ENCODE measurements at places on chromosomes 1 and 21.

DNA sequence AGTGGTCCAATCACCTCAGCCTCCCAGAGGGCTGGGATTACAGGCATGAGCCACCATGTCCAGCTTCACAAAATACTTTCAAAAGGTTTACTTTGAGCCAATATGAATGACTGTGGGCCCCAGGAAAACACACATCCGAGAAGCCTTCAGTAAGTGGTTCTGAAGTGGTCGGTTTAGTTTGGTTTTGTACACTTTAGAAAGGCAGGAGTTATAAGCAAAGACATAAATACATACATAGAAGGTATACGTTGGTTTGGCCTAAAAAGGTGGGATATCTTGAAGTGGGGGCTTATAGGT is 3.2 kb upstream of the MIB2 start:
- peaks cover 31% of the 10 kb centered on the region for H3K4me1 ChIP-seq
- H3K4me3 ChIP-seq = no peak overlapping the region
- H3K36me3 ChIP-seq = peaks cover 4% of the 10 kb centered on the region
- H3K27ac ChIP-seq = no peak overlapping the region
- no peaks in the 10 kb centered on the region for H3K27me3 ChIP-seq

DNA sequence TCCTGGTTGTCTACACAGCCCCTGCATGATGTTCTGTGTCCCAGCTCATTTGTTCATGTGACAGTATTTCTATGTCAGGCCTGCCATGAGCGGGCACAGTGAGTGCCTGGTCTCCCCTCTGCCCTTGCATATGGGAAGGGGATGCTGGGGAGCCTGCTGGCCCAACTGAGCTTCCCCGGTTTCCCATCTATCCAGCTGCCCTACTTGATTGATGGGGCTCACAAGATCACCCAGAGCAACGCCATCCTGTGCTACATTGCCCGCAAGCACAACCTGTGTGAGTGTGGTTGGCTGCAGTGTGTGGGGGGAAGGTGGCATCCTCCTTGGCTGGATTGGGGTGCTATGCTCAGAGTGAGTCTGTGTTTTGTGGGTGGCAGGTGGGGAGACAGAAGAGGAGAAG is 1.5 kb downstream of the GSTM4 start:
- H3K27ac ChIP-seq = no peak overlapping the region
- H3K27me3 ChIP-seq = peaks cover 12% of the 10 kb centered on the region
- no peak for DNase-seq
- peak overlapping the region; percentile 82 for H3K4me3 ChIP-seq

GRCh38 chr1:78447086-78447485 is 43.7 kb upstream of the PTGFR start:
- no peaks in the 10 kb centered on the region for H3K4me1 ChIP-seq
- no peak overlapping the region for H3K4me3 ChIP-seq
- H3K27me3 ChIP-seq = no peaks in the 10 kb centered on the region
- DNase-seq = no peak
- no peaks in the 10 kb centered on the region for H3K36me3 ChIP-seq

DNA sequence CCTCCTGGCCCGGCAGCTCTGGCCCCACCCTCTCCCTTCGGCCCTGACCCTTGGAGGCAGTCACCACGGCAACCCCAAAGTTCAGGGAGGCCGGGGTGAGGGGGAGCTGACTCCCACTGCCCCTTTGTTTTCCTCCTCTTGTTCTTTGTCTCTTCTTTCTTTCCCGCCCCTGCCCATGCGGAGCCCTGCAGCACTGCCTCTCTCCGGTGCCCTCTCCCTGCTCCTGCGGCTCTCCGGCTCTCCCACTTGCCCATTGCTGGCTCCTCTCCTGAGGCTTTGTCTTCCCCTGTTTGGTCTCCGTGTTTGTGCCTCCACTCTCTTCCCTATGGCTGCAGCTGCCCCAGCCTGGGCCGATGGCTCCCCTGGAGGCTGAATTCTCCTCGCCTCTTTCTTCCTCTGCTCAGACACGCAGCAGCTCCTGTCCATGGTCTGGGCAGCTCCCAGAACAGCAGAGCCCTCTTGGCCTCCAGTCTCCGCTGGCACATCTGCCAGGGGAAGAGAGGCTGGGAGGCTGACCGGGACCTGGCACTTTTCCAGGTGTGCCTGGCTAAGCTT is 5.8 kb downstream of the CELSR2 start:
- H3K4me1 ChIP-seq = peaks cover 2% of the 10 kb centered on the region

GRCh38 chr21:21547368-21547953 is 549.3 kb downstream of the NCAM2 start:
- H3K36me3 ChIP-seq = no peaks in the 10 kb centered on the region
- H3K27ac ChIP-seq = no peak overlapping the region
- H3K27me3 ChIP-seq = no peaks in the 10 kb centered on the region
- H3K4me1 ChIP-seq = no peaks in the 10 kb centered on the region
- H3K4me3 ChIP-seq = no peak overlapping the region

- peaks cover 40% of the 10 kb centered on the region for H3K4me1 ChIP-seq
- no peaks in the 10 kb centered on the region for H3K27me3 ChIP-seq
- DNase-seq = no peak
- H3K4me3 ChIP-seq = no peak overlapping the region
- peaks cover 13% of the 10 kb centered on the region for H3K36me3 ChIP-seq
These were observed 139.3 kb upstream of the EDN2 start for GRCh38 chr1:41623736-41624135.

DNA sequence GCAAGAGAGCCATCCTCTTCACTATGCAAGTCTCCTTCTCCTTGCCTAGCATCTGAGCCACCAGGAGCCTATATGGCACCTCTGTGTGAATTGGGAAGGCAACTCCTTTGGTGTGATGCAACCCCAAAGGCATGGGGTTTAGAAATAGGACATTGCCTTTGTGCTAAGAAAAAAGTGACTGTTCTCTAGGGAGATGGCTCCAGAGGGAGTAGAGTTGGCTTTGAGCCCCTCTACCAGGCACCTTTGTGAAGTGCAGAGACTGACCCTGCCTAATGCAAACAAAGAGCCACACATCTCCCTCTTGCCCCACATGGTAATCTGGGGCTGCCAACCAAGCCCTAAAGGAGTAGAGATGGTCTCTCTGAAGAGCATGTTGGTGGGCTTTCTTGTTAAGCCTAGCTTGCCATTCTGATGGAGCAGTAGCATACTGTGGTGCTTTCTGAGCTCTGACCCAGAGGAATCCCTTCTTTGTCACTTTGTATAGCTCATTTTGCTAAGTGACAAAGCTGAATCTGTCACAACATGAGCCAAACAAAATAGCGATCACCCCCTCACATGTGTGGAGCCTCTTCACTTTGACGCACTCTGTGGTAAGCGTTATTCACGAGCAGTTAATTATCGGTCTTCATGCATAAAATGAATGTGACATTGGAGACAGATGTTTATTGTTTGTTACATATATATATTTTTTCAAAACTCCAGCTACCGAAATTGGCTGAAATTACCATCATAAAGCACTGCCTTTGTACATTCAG is 74.4 kb downstream of the RWDD3 start:
- H3K27ac ChIP-seq = no peak overlapping the region
- no peaks in the 10 kb centered on the region for H3K36me3 ChIP-seq
- no peaks in the 10 kb centered on the region for H3K4me1 ChIP-seq
- H3K4me3 ChIP-seq = no peak overlapping the region

GRCh38 chr1:202361701-202362100 is 13.2 kb downstream of the PPP1R12B start:
- no peaks in the 10 kb centered on the region for H3K27me3 ChIP-seq
- no peaks in the 10 kb centered on the region for H3K36me3 ChIP-seq
- no peak for DNase-seq
- H3K27ac ChIP-seq = no peak overlapping the region
- no peak overlapping the region for H3K4me3 ChIP-seq
- peaks cover 2% of the 10 kb centered on the region for H3K4me1 ChIP-seq

GRCh38 chr1:206442101-206442500 is 28.2 kb upstream of the IKBKE start:
- no peak overlapping the region for H3K4me3 ChIP-seq
- DNase-seq = no peak
- H3K27me3 ChIP-seq = no peaks in the 10 kb centered on the region
- no peaks in the 10 kb centered on the region for H3K4me1 ChIP-seq
- H3K36me3 ChIP-seq = peaks cover 42% of the 10 kb centered on the region

DNA sequence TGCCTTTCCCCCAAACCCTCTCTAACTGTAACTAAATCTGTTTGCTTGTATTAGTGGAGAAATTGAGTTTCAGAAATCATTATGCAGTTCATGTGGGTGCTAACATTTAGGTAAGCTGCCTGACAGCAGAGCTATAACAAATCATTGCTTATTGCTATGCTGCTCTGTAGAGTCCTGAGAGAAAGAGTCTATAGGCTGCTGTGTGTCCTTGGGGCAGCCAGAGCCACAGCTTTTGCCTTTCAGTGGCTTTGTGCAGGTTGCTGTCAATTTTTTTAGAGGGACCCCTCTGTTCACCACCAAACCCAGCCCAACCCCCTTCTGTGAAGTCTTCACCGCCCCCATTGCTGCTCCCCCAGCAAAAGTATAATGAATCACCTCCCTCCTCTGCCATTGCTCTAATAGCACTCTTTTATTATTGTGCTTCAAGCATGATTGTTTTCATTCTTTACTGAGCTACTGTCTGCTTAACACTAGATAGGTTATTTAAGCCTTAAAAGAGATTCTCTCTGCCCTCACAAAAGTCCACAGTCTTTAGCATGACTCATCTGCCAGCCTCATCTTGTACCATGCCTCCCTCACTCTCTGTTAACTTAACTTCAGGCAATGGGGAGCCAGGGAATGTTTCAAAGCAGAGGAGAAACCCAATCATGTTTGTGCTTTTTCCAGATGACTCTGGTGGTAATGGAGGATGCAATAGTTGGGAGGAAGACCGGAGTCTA is 38.6 kb downstream of the DIRAS3 start:
- H3K4me1 ChIP-seq = no peaks in the 10 kb centered on the region
- H3K36me3 ChIP-seq = no peaks in the 10 kb centered on the region
- no peak overlapping the region for H3K4me3 ChIP-seq

DNA sequence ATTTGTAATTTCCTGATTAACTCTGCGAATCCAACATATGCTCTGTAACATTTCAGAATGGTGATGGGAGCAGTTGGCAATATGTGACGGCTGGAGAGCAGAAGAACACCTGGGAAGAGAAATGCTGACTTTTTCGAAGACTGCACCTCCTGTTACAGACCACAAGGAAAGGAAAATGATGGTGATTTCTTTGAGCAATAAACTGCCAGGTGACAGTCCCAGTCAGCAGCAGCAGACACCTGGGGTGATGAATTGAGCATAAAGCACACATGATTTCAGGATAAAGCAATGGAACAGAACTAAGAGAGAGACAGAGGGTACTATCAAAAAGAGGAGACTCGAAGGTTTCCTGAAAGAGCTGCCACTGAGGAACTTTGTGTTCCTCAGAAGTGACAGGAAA is 528.6 kb downstream of the NEGR1 start:
- H3K4me3 ChIP-seq = no peak overlapping the region
- DNase-seq = no peak
- H3K4me1 ChIP-seq = no peaks in the 10 kb centered on the region
- H3K27me3 ChIP-seq = no peaks in the 10 kb centered on the region

- H3K27ac ChIP-seq = no peak overlapping the region
- DNase-seq = no peak
- no peaks in the 10 kb centered on the region for H3K36me3 ChIP-seq
These were observed 3.9 kb downstream of the CLDN19 start for GRCh38 chr1:42736152-42736551.

- no peak overlapping the region for H3K4me3 ChIP-seq
- peaks cover 5% of the 10 kb centered on the region for H3K27me3 ChIP-seq
- H3K4me1 ChIP-seq = no peaks in the 10 kb centered on the region
- no peak overlapping the region for H3K27ac ChIP-seq
- H3K36me3 ChIP-seq = no peaks in the 10 kb centered on the region
- DNase-seq = no peak
These were observed 26.9 kb upstream of the C1orf21 start for GRCh38 chr1:184359909-184360308.

GRCh38 chr1:74502432-74502831 is 10.0 kb downstream of the LRRC53 start:
- no peak overlapping the region for H3K27ac ChIP-seq
- H3K4me1 ChIP-seq = no peaks in the 10 kb centered on the region
- DNase-seq = no peak

- H3K27me3 ChIP-seq = no peaks in the 10 kb centered on the region
- no peak for DNase-seq
- peaks cover 20% of the 10 kb centered on the region for H3K4me1 ChIP-seq
- H3K27ac ChIP-seq = peak overlapping the region; percentile 74
- peaks cover 1% of the 10 kb centered on the region for H3K36me3 ChIP-seq
- H3K4me3 ChIP-seq = peak overlapping the region; percentile 32
These were observed 1.6 kb upstream of the SLC19A1 start for GRCh38 chr21:45543710-45544448.
